ENCODE measurements at places on chromosomes 4 and X.

DNA sequence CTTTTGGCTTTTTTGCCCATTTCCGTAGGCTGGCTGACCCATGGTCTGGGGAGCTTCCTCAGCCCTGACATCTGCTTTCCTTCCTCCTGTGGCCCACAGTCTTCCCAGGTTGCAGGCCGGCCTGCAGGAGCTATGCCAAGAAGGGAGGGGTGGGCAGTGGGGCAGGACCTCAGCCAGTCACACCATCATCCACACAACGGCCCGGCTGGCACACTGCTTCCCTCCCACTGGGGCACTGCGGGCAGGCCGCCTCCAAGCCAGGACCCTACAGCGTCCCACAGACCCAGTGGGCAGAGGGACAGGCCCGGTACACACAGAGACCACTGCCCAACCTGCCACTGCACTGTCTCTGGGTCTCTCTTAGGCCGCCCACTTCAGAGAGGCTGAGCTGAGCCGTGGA, 38.0 kb downstream of the CTBP1 start:
- DNase-seq: no peak

- no peak for DNase-seq
Observed at GRCh38 chrX:130120746-130121504, 10.6 kb upstream of the ELF4 start.

GRCh38 chr4:182280436-182281111, 37.4 kb downstream of the TENM3 start:
- DNase-seq: no peak

DNA sequence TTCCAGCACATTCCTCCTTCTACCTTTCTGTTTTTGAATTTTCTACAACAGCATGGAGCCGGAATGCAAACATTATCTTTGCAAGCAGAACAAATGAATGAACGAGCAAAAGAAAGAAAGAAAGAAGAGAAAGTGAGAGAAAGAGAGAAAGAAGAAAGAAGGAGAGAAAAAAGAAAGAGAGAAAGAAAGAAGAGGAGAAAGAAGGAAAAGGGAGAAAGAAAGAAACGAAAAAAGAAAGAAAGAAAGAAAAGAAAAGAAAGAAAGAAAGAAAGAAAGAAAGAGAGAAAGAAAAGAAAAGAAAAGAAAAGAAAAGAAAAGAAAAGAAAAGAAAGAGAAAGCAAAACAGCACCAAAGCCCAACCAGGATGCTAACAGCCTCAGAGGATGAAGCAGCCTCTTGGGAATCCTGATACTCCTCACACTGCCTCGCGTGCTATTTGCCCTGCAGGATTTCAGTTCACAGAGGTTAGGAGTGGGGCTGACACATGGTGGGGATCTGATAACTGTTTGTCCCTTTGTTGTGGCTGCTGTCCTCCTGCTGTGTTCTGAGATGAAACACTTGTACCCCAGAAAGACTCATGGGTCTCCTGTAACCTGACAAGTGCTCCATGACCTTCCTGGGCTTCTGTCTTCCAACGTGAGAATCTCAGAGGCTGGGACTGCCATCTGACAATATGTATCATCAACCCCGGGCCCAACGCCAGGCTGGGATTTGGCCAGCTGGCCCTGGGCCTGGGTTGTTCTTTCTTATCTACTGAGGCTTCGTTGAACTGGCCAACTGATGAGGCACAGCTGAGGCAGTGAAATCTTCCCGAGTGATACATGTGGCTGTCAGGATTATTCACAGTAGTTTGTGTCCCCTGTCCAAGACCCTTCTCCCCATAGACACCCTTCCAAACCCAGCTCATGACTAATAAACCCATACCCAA, 61.0 kb downstream of the SEPSECS start:
- DNase-seq: no peak

GRCh38 chr4:119897260-119897659, 169.4 kb downstream of the MAD2L1 start:
- peak; percentile 58 for DNase-seq

DNA sequence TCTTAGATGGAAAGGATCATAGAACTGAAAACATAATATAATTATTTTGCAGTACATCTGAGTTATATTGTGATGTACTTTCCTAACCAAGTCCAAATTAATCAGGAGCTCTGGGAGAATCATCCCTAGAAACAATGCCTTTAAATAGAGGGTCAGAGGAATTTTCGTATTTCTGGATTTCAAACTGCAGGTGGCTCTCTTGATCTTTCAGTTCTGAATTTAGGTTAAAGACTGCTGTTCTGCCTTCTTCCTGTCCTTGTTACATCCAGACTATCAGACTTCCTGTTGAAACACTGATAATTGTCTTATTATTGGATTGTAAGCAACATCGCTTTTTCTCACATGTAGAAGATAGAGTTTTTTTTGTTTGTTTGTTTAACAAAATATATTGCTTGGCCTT, 142.7 kb downstream of the RPA4 start:
- peak; percentile 2 for DNase-seq

DNA sequence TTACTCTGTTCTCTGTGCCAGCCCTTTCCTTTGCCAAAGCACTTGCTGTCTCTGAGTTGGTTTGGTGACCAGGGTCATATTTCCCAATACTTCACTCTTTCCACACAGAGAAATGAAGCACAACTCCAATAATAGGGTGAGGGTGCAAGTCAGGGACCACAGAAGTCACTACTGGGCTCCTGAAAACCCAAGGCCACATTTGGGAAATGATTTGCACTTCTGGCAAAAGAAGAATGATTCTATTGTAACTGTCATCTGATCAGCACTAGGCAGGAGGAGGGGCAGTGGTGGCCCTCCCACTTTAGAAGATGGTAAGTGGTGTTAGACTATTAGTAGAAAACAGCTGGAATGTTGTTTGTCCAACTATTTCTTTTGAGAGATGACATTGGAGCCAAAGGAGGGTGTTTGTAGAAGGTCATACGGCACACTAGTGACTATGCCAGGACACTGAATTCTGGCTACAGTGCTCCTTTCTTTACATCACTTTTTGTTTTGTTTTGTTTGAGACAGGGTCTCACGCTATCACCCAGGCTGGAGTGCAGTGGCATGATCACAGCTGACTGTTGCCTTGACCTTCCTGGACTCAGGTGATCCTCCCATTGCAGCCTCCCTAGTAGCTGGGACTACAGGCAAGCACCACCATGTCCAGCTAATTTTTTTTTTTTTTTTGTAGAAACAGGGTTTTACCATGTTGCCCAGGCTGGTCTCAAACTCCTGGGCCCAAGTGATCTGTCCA, 10.8 kb upstream of the HADH start:
- no peak for DNase-seq

DNA sequence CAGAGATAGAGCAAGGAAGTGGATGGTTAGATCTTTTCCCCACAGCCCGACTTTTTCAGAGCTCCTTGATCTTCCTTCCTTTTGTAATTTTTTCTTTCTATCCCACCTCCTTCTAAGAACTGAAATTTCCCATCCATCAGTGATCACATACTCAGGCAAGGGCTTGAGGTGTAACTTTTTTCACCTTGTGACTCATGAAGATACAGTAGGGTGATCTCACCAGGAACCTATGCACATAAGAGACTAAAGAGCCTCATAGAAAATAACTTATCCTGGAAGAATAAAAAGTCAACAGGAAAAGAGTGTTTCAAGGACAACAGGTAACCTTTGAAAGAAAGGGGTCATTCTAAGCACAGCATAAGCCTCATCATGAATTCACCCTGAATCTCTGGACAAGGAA, 131.2 kb upstream of the HCCS start:
- no peak for DNase-seq

All from NCI-H2081 (cell line).